A673 (cell line): ENCODE measurements at places on chromosomes 16 and 17. TPM values are rescaled to one million over a fixed set of nuclear protein-coding genes. Genes with fewer than 3 reads are reported as not detected.

WNT9B gene
- total RNA-seq = not detected in 2 replicates

ATP2A1 gene
- 3.0 and 3.5 TPM in 2 replicates for total RNA-seq

GRCh38 chr16:11296706-11297491 is 15.8 kb upstream of the PRM1 start:
- no peak for DNase-seq

KRT20 gene
- total RNA-seq = not detected in 2 replicates

SLC4A1 gene
- total RNA-seq = not detected in 2 replicates

TPSAB1 gene
- total RNA-seq = 19.5 and 22.9 TPM in 2 replicates

DNA sequence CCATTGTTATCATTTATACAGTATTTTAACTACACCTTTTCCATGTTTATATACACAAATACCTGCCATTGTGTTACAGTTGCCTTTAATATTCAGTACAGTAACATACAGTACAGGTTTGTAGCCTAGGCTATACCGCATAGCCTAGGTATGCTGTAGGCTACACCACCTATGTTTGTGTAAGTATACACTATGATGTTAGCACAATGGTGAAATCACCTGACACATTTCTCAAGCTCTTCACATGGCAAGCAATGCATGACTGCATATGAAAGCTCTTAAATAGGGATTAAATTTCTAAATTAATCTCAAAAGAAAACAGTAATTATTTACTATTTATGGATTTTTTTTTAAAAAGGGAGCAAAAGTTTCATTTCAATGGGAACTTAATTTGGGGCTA is 12.0 kb downstream of the LRRC37B start:
- DNase-seq = no peak

GP1BA gene
- not detected in 2 replicates for total RNA-seq

DNA sequence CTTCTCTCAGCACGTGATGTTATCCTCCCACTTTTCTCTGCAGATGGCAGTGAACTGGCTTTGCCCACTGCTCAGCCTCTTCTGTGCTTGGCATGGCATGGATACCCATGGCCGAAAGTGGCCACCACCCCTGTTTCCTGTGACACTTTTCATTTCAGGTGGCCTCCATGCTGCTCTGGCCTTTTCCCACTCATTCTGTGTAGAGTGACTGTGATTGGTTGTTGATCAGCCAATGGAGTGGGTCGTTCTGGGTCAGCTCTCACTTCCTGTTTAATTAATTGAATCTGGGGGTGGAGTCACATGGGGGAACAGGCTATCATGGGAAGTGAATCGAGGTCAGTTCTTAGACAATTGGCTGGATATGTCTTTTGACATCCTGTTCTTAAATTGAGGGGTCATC is 350.1 kb upstream of the EEF2KMT start:
- no peak for DNase-seq

- DNase-seq = no peak
Observed at GRCh38 chr16:3798838-3799237, 81.5 kb upstream of the TRAP1 start.

GRCh38 chr16:75380870-75381269 is 52.4 kb downstream of the CFDP1 start:
- DNase-seq = no peak

DNA sequence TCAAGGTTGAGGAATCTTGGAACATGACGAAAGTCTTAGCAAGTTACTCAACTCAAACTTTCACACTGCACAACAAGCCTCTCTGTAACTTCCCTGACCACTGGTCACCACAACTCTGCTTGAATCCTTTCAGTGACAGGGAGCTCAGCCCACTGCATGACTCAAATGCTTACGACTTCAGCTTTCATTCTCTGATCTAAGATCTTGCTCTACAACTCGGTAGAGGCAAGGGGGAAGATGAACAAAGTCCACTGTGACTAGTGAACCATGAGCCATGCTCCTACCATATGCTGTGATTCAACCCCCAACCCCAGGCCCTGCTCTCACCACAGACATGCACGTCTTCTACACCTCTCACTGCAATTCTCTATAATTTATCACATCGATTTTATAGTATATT is 160.9 kb downstream of the SLC39A11 start:
- no peak for DNase-seq

DNA sequence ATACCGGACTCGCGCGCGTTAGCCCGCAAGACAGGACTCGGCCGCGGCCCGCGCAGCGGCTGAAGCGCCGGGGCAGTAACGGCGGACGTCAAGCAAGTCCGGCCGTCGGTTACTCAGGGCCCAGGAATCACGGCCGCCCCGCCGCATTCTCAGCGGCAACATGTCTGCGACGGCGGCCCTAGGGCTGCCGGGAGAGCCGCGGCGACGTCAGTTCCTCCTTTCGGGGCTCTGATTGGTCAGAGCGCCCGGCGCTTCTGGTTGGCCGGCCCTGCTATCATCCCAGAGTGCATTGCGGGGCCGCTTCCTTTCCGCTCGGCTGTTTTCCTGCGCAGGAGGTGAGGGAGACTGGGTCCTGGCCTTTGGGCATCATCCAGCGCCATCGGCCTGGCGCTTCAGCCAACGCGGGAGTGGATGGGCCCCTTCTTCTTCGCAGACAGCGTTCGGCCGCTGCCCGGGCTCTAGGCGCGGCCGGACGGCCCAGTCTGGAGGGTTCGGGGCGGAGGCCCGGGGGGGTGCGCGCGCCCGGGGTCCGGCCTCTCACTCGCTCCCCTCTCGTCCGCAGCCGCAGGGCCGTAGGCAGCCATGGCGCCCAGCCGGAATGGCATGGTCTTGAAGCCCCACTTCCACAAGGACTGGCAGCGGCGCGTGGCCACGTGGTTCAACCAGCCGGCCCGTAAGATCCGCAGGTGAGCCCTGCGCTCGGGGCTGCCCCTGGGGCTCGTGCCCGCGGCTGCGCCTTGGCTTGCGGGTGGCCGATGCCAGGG is at the start of gene RPL13:
Gene RPL13 (plus strand): TSS at position 305 of the 764 bp plus-strand sequence. CDS start 278 bp downstream, at position 583.
- peak; percentile 98 for DNase-seq

- no peak for DNase-seq
Observed at GRCh38 chr17:80790981-80791742, 200.5 kb upstream of the CHMP6 start.

GRCh38 chr17:43601280-43602039 is 55.3 kb upstream of the ETV4 start:
- DNase-seq = no peak

DNA sequence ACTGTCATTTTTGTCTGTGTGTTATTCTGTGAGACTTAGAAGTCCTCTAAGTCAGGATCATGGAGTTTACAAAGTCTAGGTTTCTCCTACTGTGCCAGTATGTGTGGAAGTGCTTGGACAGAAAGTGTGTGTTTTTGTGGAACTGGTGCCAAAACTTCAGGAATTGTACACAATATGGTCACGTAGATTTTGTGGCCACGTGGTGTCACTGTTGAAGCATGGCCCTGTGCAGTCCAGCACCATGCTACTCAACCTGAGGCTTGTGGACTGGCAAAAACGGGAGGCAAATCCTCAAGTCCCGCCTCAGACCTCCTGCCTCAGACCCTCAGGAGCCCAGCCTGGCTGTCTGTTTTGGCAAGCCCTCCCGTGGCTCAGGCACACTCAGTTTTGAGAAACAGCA is 16.7 kb upstream of the ALKBH5 start:
- DNase-seq = no peak

DNA sequence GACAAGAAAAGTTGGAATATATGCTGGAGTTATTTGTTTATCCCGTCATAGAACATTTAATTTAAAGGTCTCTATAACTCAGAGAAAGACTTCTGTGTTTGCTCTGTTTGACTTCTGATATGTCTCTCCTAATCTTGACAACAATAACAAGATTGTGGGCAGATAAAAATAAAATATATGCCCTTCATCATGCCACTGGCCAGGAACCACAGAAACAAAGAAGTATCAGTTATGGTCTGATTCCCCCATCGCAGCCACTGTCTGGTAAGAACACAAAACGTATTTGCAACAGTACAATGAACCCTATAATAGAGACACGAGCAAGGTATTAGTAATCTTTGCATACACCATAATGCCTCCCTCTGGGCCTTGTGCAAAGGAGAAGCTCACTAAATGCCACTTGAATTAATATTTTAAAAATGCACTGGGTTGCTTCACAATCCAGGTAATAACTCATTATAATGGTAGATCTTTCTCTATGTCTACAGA is 1498.3 kb downstream of the CDH11 start:
- no peak for DNase-seq

DNA sequence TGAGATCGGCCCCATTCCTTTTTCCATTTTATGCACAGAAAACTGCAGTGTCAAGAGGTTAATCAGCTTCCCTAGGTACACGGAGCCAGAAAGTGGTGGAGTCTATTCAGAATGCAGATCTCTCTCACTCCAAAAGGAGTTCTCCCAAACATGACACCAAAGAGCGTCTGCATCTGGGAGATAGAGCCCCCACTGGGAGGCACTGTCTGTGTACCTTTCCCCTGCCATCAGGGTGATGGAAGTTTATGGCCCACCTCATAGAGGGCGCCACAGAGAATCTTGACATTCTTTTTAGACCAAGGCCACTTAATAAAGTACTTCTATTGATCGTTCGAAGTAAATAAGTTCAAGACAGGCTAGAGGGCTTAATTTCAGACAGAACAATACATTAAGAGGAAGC is 493.7 kb upstream of the ERCC4 start:
- no peak for DNase-seq

DNA sequence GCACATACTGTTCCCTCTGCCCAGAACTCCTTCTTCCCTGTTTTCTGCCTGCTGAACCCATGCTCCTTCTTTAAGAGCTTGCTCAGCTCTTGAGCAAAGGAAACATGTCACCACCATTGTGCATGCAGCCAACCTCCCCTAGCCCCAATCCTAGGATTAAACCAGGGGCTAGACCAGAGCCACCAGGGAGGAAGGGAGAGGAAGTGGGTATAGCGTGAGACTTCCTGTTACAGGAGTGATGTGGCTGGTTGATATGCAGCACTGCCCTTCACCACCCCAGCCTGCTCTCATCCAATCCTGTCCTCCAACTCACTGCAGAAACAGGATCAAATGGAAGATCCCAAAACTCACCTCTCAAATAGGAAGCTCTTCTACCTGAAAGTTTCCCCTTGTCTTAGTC is 67.1 kb upstream of the CDH5 start:
- no peak for DNase-seq

GRCh38 chr16:7976563-7976962 is 613.7 kb downstream of the TMEM114 start:
- DNase-seq = no peak

TBX6 gene
- total RNA-seq = 0.49 and 0.85 TPM in 2 replicates

TVP23A gene
- not detected in 2 replicates for total RNA-seq

- no peak for DNase-seq
Observed at GRCh38 chr17:19397556-19398041, 10.6 kb upstream of the MFAP4 start.

GRCh38 chr17:40337351-40337750 is 27.2 kb downstream of the GJD3 start:
- no peak for DNase-seq

DNA sequence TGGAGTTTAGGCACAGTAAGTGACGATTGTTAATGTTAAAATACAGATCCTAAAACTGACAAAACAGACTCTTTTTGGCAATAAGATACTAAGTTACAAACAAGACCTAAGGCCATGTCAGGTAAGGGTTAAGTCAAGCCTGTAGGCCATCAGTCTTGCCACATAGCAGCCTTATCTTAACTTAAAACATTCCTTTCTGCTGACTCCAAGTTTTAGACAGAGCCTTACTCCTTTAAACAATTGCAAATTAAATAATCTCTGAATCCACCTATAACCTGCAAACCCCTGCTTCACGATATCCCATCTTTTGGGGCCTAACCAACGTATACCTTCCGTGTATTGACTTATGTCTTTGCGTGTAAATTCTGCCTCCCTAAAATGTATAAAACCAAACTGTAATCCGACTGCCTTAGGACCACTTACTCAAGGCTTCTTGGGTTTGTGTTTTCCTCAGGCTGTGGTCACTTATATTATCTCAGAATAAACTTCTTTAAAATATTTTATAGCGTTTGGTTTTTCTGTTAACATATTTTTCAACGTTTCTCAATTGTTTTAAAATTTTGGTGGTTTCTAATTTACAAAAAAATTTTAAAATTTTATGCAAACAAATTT is 64.4 kb downstream of the EFCAB5 start:
- no peak for DNase-seq

GRCh38 chr17:13030459-13031300 is 12.9 kb upstream of the ELAC2 start:
- peak; percentile 72 for DNase-seq

CD300LG gene
- total RNA-seq = not detected in 2 replicates

DNA sequence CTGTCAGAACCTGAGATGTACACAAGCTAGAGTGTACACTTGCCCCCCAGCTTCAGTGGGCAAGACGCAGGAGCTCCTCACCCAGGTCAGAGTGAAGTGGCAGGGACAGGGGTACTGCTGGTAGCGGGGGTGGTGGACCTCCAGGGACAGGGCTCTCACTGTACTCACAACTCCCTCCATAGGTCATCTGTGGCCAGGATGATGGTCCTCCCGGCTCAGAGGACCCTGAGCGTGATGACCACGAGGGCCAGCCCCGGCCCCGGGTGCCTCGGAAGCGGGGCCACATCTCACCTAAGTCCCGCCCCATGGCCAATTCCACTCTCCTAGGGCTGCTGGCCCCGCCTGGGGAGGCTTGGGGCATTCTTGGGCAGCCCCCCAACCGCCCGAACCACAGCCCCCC is 2.7 kb downstream of the NXPH3 start:
- no peak for DNase-seq

GRCh38 chr16:78513838-78514237 is 414.4 kb downstream of the WWOX start:
- no peak for DNase-seq

MT4 gene
- not detected in 2 replicates for total RNA-seq

GRCh38 chr17:72684405-72685020 is 408.0 kb downstream of the SLC39A11 start:
- DNase-seq = no peak

ADAMTS18 gene
- not detected in 2 replicates for total RNA-seq

CHP2 gene
- 0.99 and 1.0 TPM in 2 replicates for total RNA-seq

GRCh38 chr17:17540278-17540906 is 44.2 kb upstream of the RASD1 start:
- no peak for DNase-seq

- DNase-seq = no peak
Observed at GRCh38 chr17:15384142-15384787, 42.9 kb upstream of the TEKT3 start.

GRCh38 chr17:50963139-50963538 is 97.0 kb upstream of the TOB1 start:
- no peak for DNase-seq

DNA sequence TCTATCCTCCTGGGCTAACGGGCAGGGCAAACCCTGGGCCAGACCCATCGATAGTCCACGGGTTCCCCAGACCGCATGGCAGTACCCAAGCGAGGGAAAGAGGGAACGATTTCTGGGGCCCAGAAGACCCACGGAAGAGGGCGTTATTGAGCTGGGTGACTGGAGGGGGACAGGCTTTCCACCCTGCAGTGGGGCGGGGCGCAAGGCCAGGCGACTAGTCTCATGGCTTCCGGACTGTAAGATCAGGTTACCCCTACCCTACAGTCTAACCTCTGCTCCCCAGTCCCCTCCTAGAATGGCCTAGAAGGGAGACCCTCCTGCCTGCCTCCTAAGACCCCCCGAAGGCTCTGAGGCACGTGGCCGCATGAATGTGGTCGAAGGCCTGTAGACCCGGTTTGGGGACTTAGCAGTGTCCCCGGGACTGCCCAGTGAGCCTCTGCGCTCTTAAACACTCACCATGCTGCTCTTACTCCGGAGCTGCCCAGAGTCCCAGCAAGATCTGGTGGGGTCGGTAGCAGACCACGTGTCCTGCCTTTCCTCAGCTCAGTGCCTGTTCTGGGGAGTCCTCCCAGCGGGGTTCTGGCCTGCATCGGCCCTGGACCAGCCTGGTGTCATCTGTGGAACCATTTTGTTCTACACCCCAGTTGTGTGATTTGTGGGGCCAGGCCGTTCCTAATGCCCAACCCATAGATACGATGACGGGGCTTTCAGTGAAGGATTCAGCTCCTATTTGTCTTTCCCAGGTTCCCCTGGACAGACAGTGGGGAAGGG is 13.2 kb upstream of the AURKB start:
- DNase-seq = peak; percentile 71

AHSP gene
- not detected in 2 replicates for total RNA-seq

PLA2G10 gene
- not detected in 2 replicates for total RNA-seq
